ENCODE measurements at places on chromosomes 16 and 17. TPM values are rescaled to one million over a fixed set of nuclear protein-coding genes. Genes with fewer than 3 reads are reported as not detected.

The LDHD gene
- total RNA-seq, result 3.8 TPM

DNA sequence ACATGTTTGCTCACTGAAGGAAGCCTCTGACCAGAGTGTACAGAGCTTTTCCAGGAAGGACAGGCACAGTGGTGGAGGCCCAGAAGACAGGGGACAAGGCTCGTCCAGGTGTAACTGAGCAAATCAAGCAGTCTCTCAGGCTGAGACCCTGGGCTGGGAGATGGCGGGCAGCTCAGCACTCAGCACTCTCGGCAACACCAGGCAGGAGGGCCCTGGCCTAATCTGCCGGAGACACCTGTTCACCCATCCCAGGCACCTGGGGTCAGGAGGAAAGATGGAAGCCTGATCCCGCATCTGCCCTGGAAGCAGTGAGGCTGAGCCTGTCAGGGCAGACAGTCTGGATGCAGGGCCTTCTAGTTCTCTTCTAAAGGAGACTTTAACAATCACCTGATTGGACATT is 4.8 kb downstream of the RASL10B start:
- no peaks in the 10 kb centered on the region for H3K36me3 ChIP-seq
- no peak overlapping the region for H3K4me3 ChIP-seq
- no peak overlapping the region for H3K27ac ChIP-seq

DNA sequence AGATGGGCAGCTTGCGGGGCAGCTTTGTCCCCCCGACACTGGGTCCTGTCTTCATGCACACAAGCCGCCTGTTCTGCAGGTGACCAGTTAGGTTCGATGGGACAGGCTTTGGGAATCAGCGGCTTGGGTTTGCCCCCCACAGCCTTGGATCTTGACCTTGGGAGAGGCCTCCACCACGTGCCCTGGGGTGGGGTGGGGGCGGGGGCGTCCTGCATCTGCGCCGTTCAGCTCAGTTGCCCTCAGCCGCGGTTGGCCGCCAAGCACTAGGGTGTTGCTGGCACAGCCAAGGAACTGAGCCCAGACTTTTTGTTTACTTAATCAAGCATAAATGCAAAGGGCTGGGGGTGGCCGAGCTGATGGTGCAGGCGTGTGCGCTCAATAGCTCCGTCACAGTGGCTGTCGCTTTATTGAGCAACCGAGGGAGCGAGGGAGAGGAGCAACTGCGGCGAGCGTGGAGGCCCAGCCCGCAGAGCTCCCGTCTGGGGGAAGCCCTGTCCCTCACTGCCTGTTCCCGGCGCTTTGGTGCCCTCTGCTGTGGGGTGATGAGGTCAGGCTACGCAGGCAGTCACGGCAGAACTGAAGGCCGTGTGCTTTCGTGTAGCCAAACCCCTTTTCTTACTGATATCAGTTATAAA is 33.9 kb downstream of the JPH3 start:
- H3K4me1 ChIP-seq, result no peaks in the 10 kb centered on the region
- no peak overlapping the region for H3K27ac ChIP-seq
- peaks cover 11% of the 10 kb centered on the region for H3K27me3 ChIP-seq
- peak; percentile 89 for DNase-seq
- H3K4me3 ChIP-seq, result peak overlapping the region; percentile 19
- H3K36me3 ChIP-seq, result no peaks in the 10 kb centered on the region

GRCh38 chr17:40281663-40282062 is 6.0 kb upstream of the CDC6 start:
- no peaks in the 10 kb centered on the region for H3K27me3 ChIP-seq
- H3K4me1 ChIP-seq, result no peaks in the 10 kb centered on the region
- H3K4me3 ChIP-seq, result no peak overlapping the region
- DNase-seq, result no peak

GRCh38 chr17:193841-194806 is 12.7 kb upstream of the DOC2B start:
- no peaks in the 10 kb centered on the region for H3K36me3 ChIP-seq
- H3K4me3 ChIP-seq, result no peak overlapping the region
- H3K27ac ChIP-seq, result no peak overlapping the region
- no peak for DNase-seq
- H3K4me1 ChIP-seq, result peaks cover 5% of the 10 kb centered on the region

All from neural progenitor cell (in vitro differentiated cells).